Effector memory CD4-positive, alpha-beta T cell (primary cell): ENCODE measurements at places on chromosomes 4 and X.

GRCh38 chrX:20227116-20227515, 39.6 kb downstream of the RPS6KA3 start:
- DNase-seq: no peak

- DNase-seq: no peak
Measured at GRCh38 chr4:78059524-78059889, 2.4 kb downstream of the FRAS1 start.

- DNase-seq: no peak
Measured at GRCh38 chr4:28146191-28146590, 1285.5 kb downstream of the STIM2 start.

- no peak for DNase-seq
Measured at GRCh38 chr4:173461170-173461569, 62.3 kb upstream of the SCRG1 start.

DNA sequence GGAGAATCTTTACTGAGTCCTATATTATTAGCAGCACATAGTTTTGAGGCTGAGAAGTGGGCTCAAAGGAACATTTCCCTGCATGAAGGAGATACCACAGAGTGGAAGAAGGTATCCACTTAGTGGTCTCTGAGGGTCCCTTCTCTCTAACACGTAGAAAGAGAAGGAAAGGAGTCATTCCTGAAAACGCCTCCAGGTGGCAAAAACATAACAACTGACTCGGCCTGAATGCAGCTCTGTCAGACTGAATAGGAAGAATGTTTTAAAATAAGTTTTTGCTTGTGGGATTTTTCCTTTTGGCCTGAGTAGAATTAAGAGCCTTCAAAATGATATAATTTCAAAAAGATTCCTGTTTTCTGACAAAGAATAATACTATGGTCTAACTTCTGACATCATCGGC, 23.3 kb downstream of the RPGR start:
- no peak for DNase-seq

DNA sequence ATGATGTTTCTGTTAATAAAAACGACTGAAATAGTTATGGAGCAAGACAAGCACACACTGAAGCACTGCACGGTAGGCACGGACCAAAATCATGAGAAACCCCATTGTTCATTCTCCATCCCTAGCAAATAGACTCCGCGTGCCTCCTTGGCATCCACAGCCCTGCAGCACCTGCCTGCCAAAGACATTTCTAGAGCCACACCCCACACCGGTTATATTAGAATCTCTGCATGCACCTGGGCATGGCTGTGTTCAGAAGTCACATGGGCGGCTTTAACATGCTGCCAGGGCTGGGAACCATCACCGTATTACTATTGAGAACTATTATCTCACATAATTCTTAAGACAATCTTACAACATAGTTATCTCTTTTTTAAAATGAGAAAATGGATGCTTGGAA, 5.9 kb downstream of the PDLIM3 start:
- DNase-seq: no peak

DNA sequence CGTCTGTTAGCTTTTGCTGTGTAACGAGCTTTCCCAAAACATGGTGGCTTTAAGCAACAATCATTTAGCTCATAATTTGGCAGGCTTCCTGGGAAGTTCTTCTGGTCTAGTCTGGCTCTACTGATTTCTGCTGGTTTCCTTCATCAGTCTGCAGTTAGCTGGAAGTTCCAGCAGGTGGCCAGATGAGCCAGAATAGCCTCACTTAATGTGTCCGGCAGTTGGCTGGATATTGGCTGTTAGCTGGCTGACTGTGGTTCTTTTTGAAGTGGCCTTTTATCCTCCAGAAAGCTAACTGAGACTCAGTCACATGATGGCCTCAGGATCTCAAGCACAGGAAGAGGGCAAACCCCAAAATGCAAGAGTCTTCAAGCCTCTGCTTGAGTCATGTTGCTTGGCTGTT, 34.9 kb downstream of the FTHL17 start:
- no peak for DNase-seq
